WTC11 (cell line): ENCODE measurements at places on chromosomes 6 and 20.

- no peak for DNase-seq
These were observed 31.7 kb upstream of the HCRTR2 start for GRCh38 chr6:55142610-55143009.

- DNase-seq: no peak
These were observed 16.1 kb upstream of the STK38 start for GRCh38 chr6:36563237-36563927.

DNA sequence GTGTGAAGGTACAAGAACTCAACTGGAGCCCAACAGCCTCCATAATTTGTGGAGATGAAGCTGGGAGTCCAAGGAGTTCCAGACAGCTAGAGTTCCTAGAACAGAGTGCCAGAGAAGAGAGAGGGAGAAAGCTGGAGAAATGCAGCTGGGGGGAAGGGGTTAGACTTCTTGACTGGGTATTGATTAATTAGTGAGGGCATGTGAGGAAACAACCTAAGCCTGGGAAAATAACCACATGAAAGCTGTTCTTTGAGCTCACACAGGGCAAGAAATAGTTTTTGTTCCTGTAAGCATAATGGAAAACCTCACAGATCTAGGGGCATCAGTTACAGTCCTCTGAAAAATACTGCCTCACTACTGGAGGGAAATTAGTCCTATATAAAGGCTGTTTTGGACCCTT lies 230.5 kb upstream of the FKBP1C start:
- no peak for DNase-seq

DNA sequence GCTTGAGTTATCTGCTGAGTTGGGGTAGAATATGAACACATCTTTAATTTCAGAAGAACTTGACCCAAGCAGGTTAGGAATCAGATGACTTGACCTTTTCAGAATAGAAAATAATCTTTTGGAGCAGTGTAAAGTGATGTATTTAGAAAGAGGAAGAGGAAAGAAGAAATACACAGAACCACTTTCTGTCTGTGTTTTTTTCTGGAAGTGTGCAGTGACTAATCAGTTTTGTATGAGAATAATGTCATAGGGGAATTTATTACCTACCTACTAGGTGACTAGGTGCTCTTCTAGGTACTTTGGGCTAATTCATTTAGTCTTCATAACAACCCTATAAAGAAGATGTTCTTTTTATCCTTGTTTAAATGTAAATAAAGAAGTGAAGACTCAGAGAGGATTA lies 3.0 kb downstream of the PPP1R14C start:
- DNase-seq: no peak

GRCh38 chr6:53768636-53769035 lies 26.2 kb upstream of the LRRC1 start:
- no peak for DNase-seq

- DNase-seq: peak; percentile 82
These were observed 578 bp upstream of the PTGIS start for GRCh38 chr20:49568278-49569151.

- peak; percentile 28 for DNase-seq
These were observed 21.1 kb upstream of the FBXO9 start for GRCh38 chr6:53044071-53044470.

DNA sequence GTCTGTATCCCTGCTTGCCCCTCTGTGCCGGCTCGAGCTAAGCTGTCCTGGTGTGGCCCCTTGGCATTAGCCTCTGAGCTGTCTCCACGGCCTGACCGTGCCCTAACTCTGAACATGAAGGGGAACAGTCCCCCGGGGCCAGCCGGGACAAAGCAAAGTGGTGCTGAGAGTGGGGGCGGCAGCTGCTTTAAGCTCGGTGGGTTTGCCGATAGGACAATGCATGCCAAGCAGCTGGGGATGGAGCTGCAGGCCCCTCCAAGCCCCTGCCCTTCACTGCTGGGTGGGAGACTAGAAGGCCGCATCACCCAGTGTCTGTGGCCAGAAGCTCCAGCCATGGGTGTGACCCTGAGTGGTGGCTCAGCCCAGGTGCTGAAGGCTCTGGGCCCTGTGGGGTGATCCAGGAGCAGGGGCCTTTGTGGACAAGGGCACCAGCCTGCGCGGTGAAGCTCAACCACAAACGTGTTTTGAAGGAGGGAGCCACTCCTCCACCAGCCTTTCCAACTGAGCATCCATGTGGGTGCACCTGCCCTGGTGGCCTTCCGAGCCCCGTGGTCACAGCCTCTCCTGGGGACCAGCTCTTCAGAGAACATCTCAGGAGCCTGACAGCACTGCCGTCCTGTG lies 242.5 kb downstream of the ERMARD start:
- no peak for DNase-seq

DNA sequence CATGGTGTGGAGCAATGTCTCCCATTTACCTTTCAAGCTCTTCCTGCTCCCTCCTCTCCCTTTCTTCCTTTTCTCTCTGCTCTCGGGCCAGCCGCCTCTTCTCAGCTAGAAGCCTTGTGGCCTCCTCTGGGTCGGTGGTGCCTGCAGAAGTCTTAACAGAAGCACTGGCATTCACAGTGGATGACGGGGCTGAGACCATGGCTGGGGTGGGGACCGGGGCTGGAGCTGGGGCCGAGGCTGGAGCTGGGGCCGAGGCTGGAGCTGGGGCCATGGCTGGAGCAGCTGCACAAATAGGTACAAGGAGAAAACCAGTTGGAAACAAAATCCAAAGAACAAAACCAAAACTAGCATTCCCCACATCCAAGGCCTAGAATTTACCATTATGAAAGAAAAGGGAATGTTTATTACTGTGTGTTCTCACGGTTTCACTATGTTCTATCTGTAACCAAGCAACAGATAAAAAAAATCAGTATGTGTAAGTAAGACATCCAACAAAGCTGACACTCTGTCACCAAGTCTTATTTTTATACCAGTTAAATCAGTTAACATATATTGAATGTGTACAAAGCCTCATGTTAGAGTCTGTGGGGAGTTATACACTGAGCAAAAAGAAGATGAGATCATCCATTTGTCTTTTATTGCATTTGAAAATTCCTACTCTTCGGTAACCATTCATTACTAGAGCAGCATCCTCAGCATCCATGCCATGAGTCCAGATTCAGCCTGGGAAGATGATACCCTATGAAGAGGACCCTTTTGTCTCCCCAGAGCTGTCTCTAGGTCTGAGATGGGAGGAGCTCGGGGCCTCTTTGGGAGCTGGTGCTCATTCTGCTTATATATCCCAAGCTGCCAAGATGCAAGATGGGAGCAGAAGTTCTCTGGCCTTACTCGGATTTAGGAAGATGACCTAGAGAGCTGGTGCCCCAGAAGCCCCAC lies 73.0 kb upstream of the BCLAF1 start:
- no peak for DNase-seq

- no peak for DNase-seq
These were observed 89.5 kb downstream of the UBE3D start for GRCh38 chr6:82976179-82976578.

GRCh38 chr6:110935171-110935570 lies 23.3 kb upstream of the GTF3C6 start:
- no peak for DNase-seq

DNA sequence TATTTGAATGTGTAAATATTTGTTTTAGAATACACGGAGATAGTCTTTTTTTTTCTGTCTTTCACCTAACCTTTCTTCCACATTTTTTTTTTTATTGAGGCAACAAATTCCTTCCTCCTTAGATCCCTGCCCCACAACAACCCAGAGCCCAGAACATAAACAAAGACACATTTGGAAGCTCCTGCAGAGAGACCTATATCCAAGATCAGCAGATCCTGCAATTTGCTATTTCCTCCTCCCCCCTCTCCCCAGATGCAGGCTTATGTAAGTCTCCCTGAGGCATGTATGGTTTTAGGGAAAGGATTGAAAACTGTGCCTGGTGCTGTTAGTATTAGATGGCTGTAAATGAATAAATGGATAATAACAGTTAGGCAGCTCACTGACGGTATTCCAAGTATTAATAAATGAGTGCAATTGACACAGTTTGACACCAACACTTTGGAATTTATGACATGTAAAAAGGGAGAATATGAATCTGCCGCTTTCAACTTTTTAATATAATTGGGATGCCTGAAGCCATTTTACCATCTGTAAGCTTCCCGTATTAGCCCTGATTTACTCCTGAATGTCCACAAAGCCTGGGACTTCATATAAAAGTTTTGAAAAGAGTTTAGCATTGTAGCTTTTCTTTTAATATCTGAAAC lies 608.3 kb upstream of the CITED2 start:
- DNase-seq: no peak

DNA sequence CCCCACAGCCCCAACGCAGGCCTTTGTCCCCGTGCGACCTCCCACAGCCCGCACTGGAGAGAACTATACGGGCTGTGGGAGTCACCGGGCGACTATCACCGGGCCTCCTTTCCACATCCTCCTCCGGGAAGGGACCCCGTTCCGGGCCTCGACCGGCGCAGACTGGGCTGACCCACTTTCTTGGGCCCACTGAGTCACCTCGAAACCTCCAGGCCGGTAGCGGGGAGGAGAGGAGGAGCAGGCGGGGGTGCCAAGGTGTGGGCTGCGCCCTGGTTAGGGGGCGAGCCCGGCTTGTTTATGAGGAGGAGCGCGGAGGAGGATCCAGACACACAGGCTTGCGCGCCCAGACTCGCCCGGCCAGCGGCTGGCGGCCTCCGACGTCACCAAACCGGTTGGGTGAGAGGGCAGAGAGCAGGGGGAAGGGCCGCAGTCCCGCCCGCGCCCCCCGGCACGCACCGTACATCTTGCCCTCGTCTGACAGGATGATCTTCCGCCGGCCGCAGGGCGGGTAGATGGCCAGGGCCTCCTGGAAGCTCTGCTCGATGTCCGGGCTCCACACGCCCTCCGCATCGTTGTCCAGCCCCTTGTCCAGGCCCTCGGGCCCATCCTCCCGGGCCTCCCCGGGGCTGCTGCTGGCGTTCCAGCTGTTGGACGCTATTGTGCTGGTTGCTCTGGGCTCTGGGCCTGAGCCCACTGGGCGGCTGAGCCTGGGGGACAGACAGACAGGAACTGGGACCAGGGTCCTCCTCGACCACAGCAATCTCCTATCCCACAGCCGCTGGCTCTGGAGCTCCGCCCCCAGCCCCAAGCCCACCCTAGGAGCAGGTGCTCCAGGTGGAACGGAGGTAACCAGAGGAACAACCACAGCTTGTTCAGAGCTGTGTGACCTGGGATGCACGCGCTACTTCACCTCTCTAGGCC lies 10.6 kb downstream of the TEAD3 start:
- peak; percentile 90 for DNase-seq

DNA sequence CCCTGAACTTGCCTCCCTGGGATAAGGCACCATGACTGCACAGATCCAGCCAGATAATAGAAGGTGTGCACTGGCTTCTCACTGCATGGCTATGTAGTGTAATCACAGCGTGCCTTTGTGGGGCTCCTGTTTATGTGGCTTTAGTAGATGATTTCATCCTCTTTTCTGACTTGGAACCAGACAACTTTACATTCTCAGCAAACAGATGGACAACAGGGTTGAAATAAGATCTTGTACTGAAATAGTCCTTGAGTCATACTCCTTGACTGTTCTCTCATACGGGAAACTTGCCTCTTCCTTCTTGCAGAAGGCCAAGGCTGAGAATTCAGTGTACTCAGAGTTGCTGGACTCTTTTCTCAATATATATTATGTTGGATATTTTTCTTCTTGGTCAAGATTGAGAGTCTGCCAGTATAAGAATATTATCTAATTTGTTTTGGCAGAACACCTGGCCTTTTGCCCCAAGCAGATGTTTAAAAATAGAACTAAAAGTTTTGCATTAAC lies 25.0 kb upstream of the RNF144B start:
- DNase-seq: no peak

DNA sequence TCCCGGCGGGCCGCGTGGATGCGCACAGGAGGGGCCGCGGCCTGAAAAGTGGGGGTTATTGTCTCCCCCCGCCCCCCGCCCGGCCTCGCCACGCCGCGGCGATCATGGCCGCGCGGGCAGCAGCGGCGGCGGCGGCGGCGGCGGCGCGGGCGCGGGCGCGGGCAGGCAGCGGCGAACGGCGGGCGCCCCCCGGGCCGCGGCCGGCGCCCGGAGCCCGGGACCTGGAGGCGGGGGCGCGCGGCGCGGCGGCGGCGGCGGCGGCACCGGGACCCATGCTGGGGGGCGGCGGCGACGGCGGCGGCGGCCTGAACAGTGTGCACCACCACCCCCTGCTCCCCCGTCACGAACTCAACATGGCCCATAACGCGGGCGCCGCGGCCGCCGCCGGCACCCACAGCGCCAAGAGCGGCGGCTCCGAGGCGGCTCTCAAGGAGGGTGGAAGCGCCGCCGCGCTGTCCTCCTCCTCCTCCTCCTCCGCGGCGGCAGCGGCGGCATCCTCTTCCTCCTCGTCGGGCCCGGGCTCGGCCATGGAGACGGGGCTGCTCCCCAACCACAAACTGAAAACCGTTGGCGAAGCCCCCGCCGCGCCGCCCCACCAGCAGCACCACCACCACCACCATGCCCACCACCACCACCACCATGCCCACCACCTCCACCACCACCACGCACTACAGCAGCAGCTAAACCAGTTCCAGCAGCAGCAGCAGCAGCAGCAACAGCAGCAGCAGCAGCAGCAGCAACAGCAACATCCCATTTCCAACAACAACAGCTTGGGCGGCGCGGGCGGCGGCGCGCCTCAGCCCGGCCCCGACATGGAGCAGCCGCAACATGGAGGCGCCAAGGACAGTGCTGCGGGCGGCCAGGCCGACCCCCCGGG lies 637 bp downstream of the ARID1B start:
- DNase-seq: peak; percentile 31
